ENCODE measurements at places on chromosomes 11 and 22. TPM values are rescaled to one million over a fixed set of nuclear protein-coding genes. Genes with fewer than 3 reads are reported as not detected.

RASL10A gene
- 0.38 TPM for total RNA-seq

- DNase-seq, result no peak
- no peak overlapping the region for H3K4me3 ChIP-seq
- no peak overlapping the region for H3K27ac ChIP-seq
- no peaks in the 10 kb centered on the region for H3K36me3 ChIP-seq
- H3K4me1 ChIP-seq, result peaks cover 23% of the 10 kb centered on the region
- no peaks in the 10 kb centered on the region for H3K27me3 ChIP-seq
Measured at GRCh38 chr22:23783265-23784150, 3.3 kb upstream of the SMARCB1 start.

- H3K4me1 ChIP-seq, result no peaks in the 10 kb centered on the region
- H3K27me3 ChIP-seq, result peaks cover 22% of the 10 kb centered on the region
- H3K4me3 ChIP-seq, result no peak overlapping the region
- no peak for DNase-seq
Measured at GRCh38 chr11:45264839-45265515, 21.2 kb downstream of the SYT13 start.

- DNase-seq, result no peak
- H3K36me3 ChIP-seq, result no peaks in the 10 kb centered on the region
- H3K4me3 ChIP-seq, result no peak overlapping the region
- H3K27me3 ChIP-seq, result no peaks in the 10 kb centered on the region
- no peaks in the 10 kb centered on the region for H3K4me1 ChIP-seq
Measured at GRCh38 chr11:81253244-81253643, 1480.4 kb downstream of the FAM181B start.

DNA sequence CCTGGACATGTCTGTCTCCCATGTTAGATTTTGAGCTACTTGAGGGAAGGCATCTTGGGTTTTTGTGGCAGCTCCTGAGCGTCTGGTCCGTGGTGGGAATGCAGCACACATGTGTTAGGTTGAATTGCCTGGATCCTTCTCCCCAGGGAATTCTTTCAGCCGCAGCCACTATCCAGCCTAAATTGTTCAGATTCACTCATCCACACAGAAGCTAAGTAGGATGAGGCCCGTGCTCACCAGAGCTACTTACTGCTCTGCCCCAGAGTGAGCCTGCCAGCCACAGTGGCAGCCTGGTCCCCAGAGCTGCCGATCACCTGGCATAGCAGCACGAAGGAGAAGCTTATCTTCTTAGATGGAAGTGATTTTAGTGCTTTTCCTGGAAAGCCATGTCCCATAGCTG, 34.4 kb upstream of the SORL1-AS1 start:
- no peak overlapping the region for H3K27ac ChIP-seq
- peaks cover 71% of the 10 kb centered on the region for H3K36me3 ChIP-seq
- no peak for DNase-seq
- peaks cover 34% of the 10 kb centered on the region for H3K4me1 ChIP-seq

GRCh38 chr11:72039031-72039855, 40.5 kb downstream of the IL18BP start:
- no peak for DNase-seq
- no peaks in the 10 kb centered on the region for H3K27me3 ChIP-seq
- peaks cover 9% of the 10 kb centered on the region for H3K4me1 ChIP-seq
- H3K4me3 ChIP-seq, result no peak overlapping the region
- H3K36me3 ChIP-seq, result peaks cover 25% of the 10 kb centered on the region

All from activated CD4-positive, alpha-beta memory T cell treated with anti-CD3 and anti-CD28 coated beads, Interleukin-2, amount 10 ng/mL, durations not matched to agents 7 days and 5 days (primary cell).